Neural crest cell (in vitro differentiated cells): ENCODE measurements at places on chromosomes 6 and 20. TPM values are rescaled to one million over a fixed set of nuclear protein-coding genes. Genes with fewer than 3 reads are reported as not detected.
A peak's percentile ranks its signal among the peaks of the same experiment; 100 is the strongest.

GRCh38 chr6:158686791-158687381, 37.0 kb downstream of the SYTL3 start:
- DNase-seq: no peak

MROH8 gene
- total RNA-seq: 7.3 and 7.6 TPM in 2 replicates

NDRG3 gene
- total RNA-seq: 34.9 and 37.3 TPM in 2 replicates

- DNase-seq: no peak
Measured at GRCh38 chr6:42933205-42933604, 3.9 kb downstream of the CNPY3 start.

GRCh38 chr6:31157513-31158139, at the start of gene CCHCR1:
TSS of gene CCHCR1 (minus strand) at chr6:31157802. CDS start at chr6:31157600, 202 bp downstream.
- no peak for DNase-seq

GNAS-AS1 gene
- 3.8 and 6.3 TPM in 2 replicates for total RNA-seq

- DNase-seq: no peak
Measured at GRCh38 chr6:33490621-33491020, 36.2 kb downstream of the ZBTB9 start.

PPP1R3G gene
- total RNA-seq: 0.05 and 0.07 TPM in 2 replicates

PRSS35 gene
- total RNA-seq: 3.3 and 3.9 TPM in 2 replicates

DNA sequence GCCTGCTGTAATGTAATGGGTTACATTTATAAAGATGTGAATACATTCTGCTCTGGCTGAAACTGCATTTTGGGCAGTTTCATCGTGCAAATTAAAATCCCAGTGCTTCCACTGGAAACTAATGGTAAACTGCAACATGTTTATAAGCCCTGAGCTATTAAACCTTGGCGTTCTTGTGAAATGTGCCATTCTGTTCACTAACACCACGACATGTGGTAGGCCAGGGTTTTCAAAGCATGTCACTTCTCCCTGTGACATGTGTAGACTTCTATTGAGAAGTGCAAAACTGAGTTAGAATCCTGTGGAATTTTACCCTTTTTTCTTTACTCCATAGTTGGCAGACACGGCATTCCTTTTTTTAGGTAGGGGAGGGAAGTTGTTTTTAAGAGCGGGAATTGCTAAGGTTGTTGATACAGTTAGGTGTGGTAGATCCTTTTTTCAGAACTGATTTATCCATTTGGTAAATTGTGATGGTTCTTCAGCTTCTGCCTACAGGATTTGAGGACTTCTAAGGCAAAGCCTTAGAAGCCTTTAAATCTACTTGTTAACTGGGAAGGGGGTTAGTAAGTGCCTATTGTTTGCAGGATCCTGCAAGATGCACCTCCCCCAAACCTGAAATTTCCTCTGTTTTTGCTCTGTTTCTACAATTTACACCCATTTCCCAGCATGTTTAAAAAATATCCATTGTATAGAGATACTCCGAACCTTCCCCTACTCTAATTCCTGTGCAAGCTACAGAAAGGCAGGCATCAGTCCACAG, 4.2 kb downstream of the SASH1 start:
- no peak for DNase-seq

- DNase-seq: no peak
Measured at GRCh38 chr20:48815537-48815936, 12.3 kb downstream of the PREX1 start.

NFATC2 gene
- total RNA-seq: 1.9 and 2.0 TPM in 2 replicates

- DNase-seq: no peak
Measured at GRCh38 chr20:33963751-33964150, 30.0 kb upstream of the RALY start.

GRCh38 chr6:161308075-161308655, 34.3 kb upstream of the AGPAT4 start:
- DNase-seq: no peak

ZNF334 gene
- 21.0 and 21.4 TPM in 2 replicates for total RNA-seq

- no peak for DNase-seq
Measured at GRCh38 chr6:170082531-170083187, 208.2 kb downstream of the DLL1 start.

DNA sequence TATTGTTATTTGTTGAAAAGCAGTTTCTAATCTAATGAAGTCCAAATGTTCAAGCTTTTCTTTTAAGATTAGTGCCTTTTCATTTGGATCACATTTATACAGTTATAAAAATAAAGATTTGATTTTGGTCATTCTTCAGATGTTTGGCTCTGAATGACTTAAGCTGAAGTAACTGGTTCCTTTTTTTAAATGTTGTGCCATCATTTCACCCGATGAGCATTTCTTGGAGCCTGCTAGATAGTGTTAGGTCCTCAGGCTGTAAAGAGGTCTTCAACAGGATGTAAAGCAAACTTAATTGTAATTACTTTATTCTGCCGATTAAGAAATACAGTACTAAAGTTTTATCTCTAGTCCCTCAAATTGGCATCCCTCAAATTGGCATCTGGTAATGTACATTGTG, 41.2 kb upstream of the ASIP start:
- no peak for DNase-seq

DNA sequence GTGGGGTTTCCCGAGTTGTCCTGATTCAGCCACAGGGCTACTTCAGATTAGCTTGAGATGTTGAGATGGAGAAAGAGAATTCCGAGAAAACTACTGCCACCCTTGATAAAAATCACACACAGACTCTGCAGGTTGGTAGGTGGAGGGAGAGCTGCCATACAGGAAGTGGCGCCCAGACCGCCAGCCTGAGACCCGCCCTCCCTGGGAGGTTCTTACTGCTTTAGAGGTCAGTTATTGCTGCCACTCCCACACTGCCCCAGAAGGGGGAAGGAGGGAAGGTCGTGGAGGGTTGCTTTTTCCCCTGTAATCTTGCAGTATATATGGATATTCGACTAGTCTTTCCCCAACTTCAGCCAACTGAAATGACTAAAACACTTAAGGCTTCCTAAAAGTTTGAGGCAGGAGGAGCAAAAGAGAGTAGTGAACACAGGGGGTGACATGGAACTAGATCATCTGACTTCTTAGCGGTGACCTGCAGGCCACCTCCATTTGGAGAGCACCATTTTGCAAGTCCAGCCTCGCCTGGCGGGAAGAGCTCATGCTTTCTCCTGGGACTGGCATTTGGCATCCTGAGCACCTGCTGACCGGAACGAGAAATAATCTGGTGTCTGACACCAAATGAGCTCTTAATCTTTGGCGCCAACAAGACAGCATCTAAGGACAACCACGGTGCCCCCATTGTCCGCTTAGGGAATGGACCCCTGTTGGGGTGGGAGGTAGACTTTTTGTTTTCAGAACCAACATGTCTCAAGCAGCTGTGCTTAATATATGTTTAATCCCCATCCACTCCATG, 35.7 kb upstream of the SLC22A1 start:
- no peak for DNase-seq

GRCh38 chr6:153568628-153569027, 437.5 kb upstream of the RGS17 start:
- DNase-seq: no peak

TBP gene
- total RNA-seq: 22.1 and 26.3 TPM in 2 replicates

DNA sequence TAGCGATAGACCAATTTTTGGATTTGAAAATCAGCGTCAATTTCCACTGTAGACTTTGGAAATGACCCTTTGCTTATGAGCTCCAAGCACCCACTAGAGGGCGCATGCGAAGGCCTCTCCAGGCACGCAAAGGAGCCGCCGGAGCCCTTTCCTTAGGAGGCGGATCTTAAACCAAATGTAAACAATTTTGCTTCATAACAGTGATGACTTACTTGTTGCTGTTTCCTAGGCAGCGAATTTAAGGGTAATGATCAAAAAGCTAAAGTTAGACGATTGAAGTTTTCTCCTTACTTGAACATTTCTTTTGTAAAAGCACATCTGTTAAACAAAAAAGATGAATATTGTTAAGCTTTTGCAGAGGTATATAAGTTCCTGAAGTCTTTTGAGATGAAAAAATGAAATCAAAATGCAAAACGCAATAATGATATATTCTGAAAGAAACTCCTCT, 29.2 kb upstream of the EXOC2 start:
- peak; percentile 78 for DNase-seq

- DNase-seq: no peak
Measured at GRCh38 chr20:10906834-10907233, 233.0 kb upstream of the JAG1 start.

DNA sequence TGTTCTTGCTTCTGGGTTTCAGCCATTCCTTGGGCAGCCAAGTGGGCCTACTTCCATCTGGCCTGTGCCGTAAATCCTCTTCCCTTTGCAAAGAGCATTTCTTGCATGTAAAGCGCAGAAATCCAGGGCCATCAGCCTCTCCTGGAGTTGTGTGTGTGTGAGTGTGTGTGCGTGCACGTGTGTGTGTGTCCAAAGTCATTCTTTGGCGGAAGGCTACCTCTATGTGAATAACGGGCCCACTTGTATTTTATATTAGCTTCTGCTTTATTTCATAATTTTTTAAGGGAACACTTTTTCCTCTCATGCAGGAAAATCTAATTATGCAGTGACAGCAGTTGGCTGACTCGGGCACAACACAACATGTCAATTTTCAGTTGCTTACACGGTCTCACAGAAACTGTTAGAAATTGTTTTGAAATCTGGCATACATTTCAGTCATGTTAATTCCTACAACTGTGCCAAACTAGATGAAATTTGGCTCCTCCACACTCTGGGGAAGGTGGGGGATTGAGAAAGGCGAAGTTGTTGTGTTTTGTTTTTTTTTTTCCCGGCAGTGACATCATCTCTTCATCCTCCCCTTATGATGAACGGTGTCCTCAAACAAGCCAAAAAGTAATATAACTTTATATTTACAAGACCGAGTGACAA, 223.7 kb upstream of the TSHZ2 start:
- DNase-seq: no peak

CD83 gene
- 7.1 and 7.9 TPM in 2 replicates for total RNA-seq

- no peak for DNase-seq
Measured at GRCh38 chr6:82461536-82461935, 97.9 kb downstream of the TPBG start.

DNA sequence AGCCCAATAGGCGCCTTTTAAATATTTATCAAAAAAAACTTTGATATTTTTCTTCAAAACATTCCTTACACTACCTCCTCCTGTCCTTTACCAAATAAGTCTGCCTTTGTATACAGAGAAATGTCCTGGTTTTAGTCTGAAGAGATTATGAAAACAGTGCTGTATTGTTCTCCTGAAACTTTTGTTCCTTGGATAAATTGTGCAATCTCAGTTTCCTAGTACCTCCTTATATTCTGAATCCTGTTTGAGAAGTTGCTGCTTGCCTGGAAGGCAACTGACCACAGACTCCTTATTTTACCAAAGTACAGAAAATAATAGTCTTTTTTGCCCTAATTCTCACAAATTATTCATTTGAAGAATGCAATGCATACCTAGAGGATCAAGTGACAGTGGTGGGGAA, 349.5 kb downstream of the EPHA7 start:
- DNase-seq: no peak

GRCh38 chr6:11714798-11715285, 63.8 kb downstream of the ADTRP start:
- DNase-seq: no peak

RNF39 gene
- not detected in 2 replicates for total RNA-seq

DNA sequence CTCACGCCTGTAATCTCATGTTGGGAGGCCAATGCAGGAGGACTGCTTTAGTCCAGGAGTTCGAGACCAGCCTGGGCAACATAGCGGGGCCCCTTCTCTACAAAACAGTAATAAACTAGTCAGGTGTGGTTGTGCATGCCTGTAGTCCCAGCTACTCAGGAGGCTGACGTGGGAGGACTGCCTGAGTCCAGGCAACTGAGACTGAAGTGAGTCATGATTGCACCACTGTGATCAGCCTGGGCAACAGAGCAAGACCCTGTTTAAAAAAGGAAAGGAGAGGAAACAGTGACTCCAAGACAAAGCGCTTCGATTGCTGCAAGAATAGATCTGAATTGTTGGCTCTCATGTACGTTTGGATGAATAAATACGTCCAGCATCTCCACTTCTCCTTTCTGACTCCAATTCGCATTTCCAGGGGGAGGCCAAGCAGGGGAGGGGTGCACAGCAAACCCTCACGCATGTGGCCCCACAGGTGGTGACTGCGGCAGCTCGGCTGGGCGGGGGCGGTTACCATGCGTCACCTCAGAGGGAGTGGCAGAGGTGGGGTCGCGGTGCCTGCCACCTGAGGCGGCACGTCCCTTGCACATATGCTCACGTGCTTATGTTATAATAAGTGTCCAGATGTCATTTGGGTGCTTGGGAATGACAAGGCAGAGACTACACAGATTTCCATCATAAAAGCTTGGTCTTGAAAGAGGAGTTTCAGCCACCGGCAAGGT, 95.1 kb upstream of the MPC1 start:
- no peak for DNase-seq
